ENCODE measurements at places on chromosomes 5 and 9.

GRCh38 chr9:7180247-7180646 lies 422.5 kb downstream of the KDM4C start:
- DNase-seq = no peak

DNA sequence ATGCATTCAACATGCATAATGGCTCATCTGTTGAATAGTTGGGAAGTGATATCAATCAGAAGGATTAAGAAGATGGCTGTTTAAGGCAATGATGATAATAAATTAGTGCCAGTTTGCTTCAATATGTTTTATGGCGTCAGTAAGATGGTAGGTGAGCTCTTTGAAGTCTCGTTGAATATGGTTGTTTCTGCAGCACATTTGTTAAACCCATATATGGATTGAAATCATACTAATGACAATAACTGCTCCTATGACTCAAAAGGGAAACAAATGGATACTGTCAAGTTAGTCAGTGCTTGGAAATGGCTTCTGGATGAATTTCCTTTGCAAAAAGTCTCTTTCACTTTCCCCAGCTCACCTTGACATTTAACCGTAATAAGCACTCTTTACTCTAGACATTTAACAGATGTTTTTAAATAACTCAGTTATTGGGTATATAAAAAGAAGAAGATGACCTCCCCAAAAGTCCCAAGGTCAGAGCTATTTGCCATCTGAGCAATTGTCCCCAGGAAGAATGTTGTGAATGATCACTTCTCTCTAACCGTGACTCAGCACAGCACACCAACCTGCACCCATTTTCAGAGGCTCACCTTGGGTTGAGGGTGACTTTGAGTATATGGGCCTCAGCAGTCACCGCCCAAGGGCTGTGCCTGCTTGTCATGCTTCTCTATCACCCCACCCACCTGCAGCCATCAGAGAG lies 133.4 kb downstream of the GRIA1 start:
- no peak for DNase-seq

GRCh38 chr9:137316012-137316981 lies 14.2 kb upstream of the NRARP start:
- no peak for DNase-seq

DNA sequence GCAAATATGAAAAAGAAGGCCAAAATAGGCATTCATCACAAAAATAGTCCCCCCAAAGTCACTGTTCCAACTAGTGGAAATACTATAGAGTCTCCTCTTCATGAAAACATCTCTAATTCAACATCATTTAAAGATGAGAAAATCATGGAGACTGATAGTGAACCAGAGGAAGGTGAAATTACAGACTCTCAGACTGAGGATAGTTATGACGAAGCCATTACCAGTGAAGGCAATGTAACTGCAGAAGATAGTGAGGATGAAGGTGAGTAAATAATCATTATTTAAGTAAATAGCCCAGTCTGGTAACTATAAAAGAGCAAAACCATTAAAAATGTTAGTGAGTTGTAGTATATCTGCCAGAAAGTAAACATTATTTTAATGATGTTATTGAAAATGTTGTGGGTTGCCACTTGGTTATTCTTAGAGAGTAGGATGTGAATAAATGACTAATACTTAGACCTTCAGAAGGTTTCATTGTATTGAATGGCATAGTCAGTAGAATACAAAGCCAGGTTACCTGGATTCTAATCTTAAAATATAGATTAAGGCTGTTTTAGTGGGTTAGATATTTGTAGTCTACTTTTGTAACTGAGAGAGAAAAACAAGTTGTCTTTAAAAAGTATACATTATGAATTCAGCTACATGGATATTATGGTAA lies 16.3 kb downstream of the AGGF1 start:
- no peak for DNase-seq

DNA sequence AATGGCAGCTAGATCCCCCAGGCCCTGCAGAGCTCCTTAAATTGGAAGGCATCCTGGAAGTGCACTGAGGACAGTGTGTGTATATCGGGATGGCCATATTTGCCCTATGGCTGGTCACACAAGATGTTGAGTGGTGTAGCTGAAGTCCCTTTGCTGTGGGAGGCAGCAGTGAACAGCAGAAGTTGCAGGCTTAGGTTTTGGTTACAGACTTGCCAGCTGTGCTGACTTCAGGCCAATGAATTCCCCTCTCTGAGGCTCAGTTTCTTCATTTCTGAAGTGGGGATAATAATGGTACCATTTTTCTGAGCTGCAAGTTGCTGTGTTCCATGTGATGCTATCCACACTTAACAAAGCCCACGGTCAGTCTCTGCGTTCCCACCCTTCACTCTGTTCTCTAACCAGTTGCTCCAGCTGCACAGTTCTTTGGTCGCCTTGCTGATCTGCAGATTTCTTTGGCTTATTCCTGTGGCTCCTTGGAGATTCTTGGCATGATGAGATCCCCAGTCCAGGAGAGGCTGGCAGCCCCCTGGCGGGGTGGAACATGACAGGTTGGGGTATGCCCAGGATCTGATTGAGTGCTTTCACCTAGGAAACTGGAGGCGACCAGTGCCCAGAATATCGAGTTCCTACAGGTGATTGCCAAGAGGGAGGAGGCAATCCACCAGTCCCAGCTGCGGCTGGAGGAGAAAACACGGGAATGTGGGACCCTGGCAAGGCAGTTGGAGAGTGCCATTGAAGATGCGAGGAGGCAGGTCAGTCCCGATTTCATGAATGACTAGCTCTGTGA lies 6.5 kb upstream of the GLE1 start:
- DNase-seq = no peak

- DNase-seq = no peak
These were observed 9.8 kb upstream of the CCDC69 start for GRCh38 chr5:151233616-151234085.

GRCh38 chr9:134637241-134637640 lies 4.4 kb upstream of the COL5A1 start:
- DNase-seq = no peak

GRCh38 chr5:6703806-6704205 lies 9.4 kb upstream of the TENT4A start:
- no peak for DNase-seq

- no peak for DNase-seq
These were observed 167.3 kb downstream of the MUSK start for GRCh38 chr9:110835859-110836271.

- DNase-seq = no peak
These were observed 38.6 kb downstream of the RANBP6 start for GRCh38 chr9:5976674-5977397.

DNA sequence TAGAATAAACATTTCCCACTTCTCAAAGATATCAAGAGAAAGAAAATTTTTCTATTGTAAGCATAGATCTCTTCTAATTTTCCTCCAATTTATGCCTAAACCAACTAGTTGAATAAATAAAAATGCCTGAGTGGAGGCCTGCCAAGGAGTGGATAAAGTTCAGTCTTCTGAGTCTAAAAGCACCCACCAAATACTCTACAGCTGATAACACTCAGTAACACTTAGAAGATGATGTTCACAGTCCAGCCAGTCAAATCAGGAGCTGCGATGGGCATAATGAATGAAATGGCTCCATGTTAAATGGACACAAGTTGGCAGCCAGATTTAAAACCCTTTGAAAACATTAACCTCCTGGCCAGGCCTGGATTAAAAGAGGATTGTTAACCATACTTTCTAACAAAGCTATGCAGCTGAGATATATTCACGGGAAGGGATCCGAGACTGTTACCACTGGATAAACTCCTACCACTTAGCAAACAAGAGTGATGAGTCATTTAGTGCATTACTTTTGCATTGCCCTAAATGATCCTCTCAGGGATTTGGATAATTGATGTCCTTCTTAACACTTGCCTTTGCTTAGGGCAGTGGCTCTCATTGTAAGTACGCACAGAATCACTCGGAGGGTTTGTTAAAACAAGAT lies 63.7 kb upstream of the CCDC112 start:
- no peak for DNase-seq

- no peak for DNase-seq
These were observed 120.6 kb downstream of the C9orf50 start for GRCh38 chr9:129500161-129500862.

Data from stimulated activated CD4-positive, alpha-beta T cell treated with anti-CD3 and anti-CD28 coated beads, Interleukin-12 subunit alpha, Interleukin-12 subunit beta, amount 100 ng/mL, for 24 hours (primary cell).